MV-4-11 (cell line): ENCODE measurements at places on chromosomes 7 and 10.

- no peak for DNase-seq
Observed at GRCh38 chr10:78305311-78305710, 271.6 kb downstream of the RPS24 start.

- DNase-seq = no peak
Observed at GRCh38 chr10:121613456-121613855, 15.2 kb upstream of the FGFR2 start.

- DNase-seq = no peak
Observed at GRCh38 chr10:96387161-96387560, 28.4 kb upstream of the OPALIN start.

DNA sequence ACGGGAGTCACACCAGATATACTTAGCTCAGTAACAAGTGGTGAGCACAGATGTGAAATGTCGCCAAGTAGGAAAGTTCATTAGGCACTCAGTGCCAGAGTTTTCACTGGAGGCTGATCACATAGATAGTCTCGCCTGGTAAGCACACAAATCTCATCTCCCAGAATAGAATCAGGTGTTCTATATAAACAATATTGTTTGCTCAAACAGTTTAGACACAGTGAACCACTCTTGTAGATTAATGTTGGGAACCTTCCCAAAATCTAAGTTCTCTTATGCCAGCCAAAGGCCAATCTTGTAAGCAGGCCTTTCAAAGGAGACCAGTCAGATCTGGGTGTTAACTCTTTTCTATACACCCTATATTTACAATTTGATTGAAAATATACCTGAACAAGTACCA, 716.5 kb upstream of the GRM3 start:
- no peak for DNase-seq

- DNase-seq = peak; percentile 25
Observed at GRCh38 chr10:97463363-97464132, 17.6 kb downstream of the ZDHHC16 start.

DNA sequence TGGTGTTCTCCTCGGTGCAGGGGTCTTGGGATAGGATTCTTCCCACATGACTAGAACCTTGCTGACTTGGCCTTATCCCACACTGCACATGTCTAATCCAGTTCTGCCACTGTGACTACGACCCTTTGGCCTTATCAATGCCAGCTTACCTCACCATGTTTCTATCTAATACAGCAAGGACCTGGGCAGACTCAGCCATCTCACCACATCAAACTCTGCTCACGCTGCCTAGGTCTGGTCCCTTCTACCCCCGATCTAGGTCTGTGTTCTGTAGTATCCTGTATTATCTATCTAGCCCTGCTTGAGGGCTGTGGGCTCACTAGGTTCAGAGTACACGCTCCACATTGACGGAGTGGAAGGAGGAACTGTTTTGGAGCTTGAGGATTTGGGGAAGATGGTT, 282.4 kb downstream of the HPSE2 start:
- no peak for DNase-seq

- peak; percentile 30 for DNase-seq
Observed at GRCh38 chr7:95927756-95928155, 155.4 kb downstream of the DYNC1I1 start.

GRCh38 chr10:63940277-63940922, 419.2 kb downstream of the REEP3 start:
- DNase-seq = no peak

DNA sequence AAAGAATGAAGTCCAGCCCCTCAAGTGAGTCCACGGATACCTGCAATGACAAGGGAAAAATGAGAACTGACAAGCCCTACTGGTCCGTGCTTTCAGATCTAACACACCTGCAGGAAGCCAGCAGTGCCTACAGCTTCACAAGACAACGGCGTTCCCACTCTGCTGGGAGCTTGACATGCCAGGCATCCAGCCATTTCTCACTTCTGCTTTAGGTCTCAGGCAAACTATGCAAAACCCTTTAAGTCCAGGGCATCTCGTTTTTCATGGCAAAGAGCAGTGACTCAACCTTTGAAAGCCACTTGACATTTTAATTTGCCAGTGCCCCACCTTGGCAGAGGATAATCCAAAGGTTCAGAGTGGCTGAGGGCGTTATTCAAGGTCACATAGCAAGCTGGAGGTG, 49.1 kb upstream of the GPAM start:
- DNase-seq = peak; percentile 77

DNA sequence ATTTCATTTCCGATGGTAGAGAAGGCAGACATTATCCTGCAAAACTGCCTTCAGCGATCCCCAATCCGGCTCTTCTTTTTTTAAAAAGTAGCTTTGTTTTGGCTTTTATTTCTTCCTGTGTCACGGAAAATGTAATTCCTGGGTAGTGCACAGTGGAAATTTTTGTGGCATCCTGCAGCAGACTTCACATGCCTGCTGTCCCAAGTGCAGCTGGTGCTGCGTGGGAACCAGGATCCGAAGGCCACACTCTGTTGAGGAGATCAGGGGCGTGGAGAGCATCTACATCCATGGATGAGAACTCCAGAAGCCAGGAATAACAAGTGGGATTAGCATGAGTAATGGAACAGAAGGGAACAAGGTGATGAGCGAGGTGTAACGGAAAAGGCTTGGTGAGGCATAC, 4.6 kb downstream of the VWA2 start:
- DNase-seq = no peak

DNA sequence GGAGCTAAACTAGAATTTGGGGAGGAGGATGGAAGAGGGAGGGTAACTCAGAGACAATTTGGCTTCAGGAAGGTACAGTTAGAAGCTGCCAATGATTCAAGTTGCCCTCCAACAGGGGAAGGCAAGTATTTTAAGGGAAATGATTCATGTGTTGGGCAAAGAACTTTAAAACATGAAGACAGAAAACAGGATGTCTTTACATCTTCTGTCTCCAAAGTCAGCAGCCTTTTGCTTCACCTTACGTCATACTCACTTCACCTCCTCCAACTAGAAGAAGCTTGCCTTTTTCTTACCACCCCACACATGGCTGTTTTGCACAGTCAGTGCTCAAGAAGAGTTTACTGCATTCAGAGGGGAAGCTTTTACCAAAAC, 36.1 kb downstream of the PPP1R3C start:
- DNase-seq = no peak

GRCh38 chr7:604884-605531, 85.4 kb upstream of the PDGFA start:
- DNase-seq = no peak

- no peak for DNase-seq
Observed at GRCh38 chr10:30825495-30825894, 195.9 kb upstream of the LYZL2 start.

DNA sequence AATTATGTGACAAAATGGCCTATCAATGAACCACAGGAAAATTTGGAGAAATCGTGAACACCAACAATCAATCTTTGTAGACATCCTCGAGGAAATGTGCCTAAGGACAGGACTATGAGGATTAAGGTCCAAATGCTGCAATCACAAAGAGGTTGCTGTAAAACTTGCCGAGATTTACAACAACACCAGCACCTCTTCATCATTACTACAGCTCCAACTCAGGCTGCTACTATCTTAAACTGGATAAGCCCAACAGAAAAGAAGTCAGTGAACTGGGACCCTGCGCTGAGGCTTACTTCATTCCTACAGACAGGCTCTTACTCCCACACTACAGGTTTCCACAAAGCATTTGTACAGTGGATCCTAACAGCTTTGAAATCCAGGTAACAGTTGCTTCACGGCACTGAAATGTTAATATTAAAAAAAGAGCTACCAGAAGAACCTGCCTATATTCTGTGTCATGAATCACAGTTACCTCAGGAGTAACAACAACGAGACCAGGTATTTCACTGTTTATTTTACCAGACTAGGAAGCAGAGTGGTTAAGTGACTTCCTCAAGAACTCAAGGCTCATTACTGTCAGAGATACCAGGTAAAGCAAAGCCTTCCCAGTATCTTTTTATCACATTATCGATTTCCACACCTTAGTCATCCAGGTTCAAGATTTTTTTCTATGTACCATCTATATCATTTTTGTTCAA, 23.9 kb downstream of the CACUL1 start:
- no peak for DNase-seq

GRCh38 chr7:142626420-142627035, 122.7 kb upstream of the PRSS1 start:
- peak; percentile 21 for DNase-seq

- no peak for DNase-seq
Observed at GRCh38 chr10:12471135-12471534, 121.8 kb downstream of the CAMK1D start.

- no peak for DNase-seq
Observed at GRCh38 chr7:53315981-53316380, 280.5 kb downstream of the POM121L12 start.

GRCh38 chr10:4847561-4848355, 21.8 kb downstream of the AKR1E2 start:
- DNase-seq = peak; percentile 48

GRCh38 chr7:47803846-47804245, 144.4 kb downstream of the PKD1L1 start:
- no peak for DNase-seq

- DNase-seq = peak; percentile 48
Observed at GRCh38 chr7:2717293-2718261, 29.6 kb downstream of the AMZ1 start.

DNA sequence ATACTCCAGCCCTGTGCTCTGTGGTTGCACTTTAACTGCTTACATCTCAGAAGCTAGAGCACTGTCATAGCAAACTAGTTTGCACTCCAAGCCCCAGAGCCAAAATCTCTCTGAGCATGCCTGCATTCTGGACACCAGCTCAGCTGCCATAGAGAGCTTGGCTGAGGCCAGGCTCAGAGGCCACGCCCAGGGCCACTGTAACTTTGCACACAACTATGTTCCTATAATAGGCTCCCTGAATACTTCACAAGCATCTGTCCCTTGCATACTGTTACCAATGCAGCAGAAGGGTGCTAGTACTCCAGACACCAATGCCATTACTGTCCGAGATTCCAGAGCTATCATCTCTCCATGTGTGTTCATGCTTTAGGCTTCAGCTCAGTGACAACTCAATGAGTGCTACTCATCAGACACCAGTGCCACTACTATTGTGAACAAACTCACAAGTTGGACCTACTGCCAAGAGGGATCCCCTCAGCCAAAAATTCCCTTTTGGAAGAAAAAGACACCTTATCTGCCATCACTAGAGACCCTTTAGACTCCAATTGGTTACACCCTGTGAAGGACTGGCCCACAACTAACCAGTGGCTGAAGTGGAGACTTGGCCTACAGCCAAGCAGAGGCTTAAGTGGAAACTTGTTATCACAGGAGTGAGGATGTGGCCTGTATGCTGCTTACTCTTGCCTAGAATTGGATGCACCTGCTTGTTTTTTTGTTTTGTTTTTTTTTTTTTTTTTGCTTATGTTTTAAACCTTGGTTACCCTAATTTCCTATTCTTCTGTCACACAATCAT, 211.6 kb upstream of the MAGI2 start:
- DNase-seq = no peak

DNA sequence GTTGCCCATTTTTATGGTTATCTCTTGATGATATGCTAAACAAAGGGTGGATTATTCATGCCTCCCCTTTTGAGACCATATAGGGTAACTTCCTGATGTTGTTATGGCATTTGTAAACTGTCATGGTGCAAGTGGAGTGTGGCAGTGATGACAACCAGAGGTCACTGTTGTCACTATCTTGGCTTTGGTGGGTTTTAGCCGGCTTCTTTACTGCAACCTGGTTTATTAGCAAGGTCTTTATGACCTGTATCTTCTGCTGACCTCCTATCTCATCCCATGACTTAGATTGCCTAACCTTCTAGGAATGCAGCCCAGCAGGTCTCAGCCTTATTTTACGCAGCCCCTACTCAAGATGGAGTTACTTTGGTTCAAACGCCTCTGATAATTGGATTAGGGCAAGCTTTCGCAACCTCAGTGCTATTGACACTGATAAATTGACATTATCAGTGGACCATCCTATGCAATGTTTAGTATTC, 36.9 kb downstream of the BAG3 start:
- peak; percentile 51 for DNase-seq

- DNase-seq = no peak
Observed at GRCh38 chr10:79021331-79021907, 47.3 kb upstream of the ZMIZ1 start.

DNA sequence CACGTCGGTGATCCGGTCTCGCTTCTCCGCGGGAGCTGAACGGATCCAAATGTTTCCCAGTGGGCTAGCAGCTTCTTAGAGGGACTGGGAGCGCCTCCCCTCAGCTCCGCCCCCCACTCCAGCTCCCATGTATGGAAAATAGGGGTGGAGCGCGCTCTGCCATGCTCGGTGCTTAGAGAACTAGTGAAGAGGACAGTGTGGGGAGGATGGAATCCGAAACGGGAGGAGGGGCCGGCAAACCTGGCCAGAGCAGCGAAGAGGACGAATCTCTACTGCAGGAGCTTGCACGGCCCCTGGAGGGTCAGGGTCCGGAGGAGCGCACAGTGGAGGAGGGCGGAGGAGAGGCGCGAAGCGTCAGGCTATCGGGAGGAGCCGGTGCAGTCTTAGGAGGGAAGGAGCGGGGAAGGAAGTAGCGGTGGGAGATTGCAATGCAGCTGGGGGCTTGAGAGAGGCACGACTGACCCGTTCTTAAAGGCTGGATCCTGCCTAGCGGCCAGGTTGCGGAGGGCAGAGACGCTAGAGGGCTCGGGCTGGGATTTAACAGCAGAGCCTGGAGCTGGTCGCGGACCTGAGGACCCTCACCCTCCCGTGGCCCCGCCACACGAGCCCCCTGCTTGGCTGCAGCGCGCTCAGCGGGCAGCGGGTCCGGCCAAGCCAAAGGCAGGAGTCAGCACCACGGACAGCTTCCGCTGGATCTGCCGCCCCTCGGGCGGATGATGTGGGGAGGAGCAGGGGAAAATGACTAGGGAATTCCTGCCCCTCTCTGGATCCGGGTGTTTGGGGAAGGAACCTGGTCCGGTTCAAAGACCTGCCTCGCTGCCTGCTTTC, at the start of gene PRLHR:
Gene PRLHR (minus strand): TSS at position 51 of the 828 bp plus-strand sequence. CDS start 404 bp downstream, outside the sequence.
- DNase-seq = no peak

GRCh38 chr10:26408858-26409494, 29.2 kb upstream of the APBB1IP start:
- DNase-seq = peak; percentile 52

DNA sequence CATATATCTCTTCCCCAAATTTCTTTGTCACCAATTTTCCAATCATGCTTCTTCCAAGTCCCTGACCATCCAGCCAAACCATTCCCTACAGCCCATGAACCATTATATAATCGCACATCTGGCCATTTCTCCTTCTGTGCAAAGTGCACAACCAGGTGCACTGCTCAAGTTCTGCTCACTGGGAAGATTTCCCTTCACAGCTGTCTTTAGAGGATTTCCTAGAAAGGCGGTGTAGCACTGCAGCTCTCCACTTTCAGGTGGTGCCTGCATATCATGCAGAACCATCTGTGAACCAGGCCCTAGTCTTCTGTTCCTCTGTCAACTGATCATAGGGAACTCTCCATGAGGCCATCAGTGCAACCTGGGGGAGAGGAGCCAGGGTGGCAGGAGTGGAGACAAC, 95.0 kb upstream of the CABCOCO1 start:
- DNase-seq = no peak

DNA sequence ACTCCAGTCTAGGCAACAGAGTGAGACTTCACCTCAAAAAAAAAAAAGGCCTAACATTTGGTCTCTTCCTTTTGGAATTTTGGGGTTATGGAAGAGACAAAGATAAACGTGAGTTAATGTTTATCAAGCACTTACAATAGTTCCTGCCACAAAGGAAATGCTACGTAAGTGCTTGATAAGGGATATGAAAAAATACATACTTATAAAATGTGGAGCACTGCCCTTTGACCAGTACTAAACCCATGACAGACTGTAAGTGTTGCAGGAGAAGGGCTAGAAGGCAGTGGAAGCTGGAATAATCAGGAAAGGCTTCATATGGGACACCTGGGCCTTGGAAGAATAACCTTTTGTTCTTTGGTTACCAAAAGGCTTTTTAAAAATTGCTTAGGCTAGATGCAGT, 25.5 kb downstream of the TMEM248 start:
- DNase-seq = no peak
